Left renal cortex interstitium (tissue), 4 donors: ENCODE measurements at places on chromosomes 16 and 17.

DNA sequence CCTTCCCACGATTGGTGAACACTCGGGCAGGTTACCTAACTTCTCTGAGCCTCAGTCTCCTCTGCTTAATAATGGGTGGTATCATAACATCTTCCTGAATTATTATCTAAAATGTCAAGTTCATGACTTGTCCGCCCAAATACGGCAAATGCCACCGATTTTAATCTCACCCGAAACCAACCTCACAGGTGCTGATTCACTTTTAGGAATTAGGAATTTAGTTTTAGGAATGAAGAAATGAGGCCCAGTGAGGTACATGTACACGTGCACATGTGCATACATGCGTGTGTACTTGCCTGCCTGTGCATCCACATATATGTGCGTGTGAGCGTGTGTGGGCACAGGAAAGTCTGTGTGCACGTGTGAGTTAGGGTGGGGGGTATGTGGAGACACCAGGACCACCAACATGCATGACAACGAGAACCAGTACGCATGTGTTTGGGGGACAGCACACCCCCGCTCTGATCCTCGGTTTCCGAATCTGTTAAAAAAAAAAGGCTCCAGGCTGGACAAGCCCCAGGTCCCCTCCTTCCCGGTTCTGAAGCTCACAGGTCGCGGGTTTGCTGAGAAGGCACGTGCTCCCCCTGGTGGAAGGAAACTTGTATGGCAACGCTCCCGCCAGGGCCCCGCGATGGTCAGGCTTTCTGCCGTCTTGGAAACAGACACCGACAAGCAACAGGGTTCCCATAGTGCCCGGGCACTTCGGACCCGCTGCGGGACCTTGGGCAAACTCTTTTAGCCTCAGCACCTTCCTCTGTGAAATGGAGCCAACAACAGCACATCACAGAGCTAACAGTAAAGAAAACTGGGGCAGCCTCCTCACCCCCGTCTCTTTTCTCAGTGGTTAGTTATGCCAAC is 219.2 kb downstream of the RBFOX3 start:
- DNase-seq, result peak; percentile 53

DNA sequence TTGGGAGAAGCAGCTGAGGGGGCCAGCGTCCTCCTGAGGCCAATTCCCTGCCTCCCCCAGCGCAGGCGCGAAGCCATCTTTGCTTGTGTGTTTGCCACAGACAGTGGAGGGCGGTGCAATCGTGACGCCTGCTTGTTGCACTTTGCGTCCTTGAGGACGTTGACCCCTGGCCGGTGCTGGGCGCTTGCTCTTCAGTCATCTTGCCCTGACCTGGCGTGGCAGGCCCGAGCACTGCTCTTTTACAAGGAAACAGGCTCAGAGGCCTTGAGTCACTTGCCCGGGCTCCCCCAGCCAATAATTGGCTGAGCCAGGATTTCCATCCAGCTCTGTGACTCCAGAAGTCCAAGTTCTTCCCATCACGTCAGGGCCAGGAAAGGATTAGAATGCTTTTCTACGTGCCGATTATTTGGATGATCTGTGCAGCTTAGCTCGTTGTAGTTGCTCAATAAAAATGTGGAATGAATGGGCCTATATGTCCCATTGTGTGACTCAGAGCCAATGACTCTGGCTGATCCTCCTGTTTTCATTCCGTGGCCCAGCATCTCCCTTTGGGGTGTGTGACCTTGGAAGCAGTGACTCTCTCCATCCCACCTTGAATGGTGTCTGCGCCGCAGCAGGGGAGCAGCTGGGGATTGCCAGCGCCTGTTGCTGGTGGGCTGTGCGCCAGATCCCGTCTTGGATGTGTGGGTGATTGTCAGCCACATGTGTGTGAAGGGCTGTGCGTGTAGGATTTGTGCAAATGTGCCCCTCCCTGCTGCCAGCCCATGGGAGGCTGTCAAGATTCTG is 214.1 kb downstream of the SEC14L1 start:
- no peak for DNase-seq

DNA sequence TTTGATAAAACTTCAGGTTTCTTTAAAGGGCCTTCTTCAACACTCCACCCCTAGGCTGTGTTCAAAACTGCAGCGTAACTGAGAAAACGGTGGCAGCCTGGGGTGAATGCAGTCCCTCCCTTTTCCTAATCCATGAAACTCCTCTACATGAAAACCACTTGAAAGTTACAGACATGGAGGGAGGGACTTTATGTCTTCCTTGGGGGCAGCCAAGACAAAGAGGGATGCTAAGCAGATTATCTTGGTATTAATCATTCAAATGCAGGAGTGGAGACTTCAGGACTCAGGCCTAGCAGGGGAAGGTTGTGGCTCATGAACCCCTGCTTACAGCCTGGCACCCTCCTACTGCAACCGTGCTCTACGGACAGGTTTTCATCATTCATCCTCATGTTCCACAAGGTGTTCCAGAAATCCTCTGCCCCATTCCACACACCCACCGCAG is 46.8 kb downstream of the RNF112 start:
- DNase-seq, result no peak

- DNase-seq, result no peak
Observed at GRCh38 chr17:82862737-82863382, 23.0 kb upstream of the ZNF750 start.

DNA sequence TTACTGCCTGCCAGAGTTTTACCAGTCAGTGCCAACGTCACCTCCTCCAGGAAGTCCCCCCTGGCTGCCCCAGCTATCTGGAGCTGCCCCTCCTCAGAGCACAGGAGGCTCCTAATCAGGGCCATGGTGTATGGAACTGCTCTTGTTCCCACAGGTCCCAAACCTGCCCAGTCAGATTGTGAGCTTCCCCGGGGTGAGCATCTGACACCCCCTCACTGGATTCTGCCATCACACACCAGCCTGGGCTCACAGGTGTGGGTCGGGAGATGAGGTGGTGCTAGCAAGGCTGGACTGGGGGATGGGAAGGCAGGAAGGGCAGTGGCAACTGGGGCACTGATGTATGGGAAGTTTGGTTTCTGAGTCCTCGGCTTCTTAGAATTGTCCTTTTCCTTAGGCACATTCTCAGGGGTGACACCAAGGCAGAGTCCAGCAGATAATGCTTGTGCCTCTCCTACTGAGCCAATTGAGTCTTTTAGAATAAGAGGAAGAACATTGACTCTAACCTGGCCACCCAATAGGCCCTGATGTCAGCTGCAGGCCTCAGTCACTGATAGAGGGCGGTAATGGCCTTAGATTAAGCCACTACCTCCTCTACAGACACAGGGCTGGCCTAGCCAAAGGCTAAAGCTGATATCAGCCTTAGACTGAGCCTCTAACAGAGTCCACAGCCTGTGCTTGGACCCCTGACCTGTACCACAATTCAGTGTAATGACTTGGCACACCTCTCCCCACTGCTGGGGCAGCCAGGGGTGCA is 107.9 kb downstream of the WSCD1 start:
- no peak for DNase-seq

DNA sequence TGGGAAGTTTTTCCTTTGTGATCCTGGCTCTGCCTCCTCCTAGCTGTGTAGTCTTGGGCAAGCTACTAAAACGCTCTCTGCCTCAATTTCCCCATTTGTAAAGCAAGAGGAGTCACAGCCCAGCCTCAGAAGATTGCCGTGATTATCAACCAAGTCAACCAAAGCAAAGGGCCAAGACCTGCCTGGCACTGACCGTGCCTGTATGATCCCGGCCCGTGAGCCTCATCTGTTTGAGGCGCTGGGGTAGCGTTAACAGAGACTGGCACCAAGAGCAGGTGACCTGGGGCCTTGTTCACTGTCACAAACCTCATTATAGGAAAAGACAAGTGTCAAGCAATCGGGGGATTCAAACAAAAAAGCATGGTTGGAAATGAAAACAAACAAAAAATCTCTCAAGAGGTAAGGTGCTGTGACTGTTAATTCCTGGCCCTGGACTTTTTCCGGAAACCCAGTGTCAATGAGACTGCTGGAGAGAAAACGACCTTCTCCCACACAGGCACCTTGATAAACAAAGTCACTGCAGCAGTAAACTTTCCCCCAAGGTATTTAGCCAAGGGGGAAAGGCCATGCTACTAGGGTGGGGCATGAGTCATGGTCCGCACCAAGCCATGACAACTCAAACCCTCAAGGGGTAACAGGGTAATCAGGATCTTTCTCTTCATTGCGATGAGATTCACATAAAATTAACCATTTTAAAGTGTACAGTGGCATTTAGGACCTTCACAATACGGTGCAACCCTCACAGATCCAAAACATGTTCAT is 5.4 kb downstream of the MEAK7 start:
- DNase-seq, result no peak

GRCh38 chr17:1750628-1751027 is 8.0 kb downstream of the SERPINF2 start:
- no peak for DNase-seq

GRCh38 chr17:5110816-5111215 is 862 bp downstream of the ZNF232 start:
- DNase-seq, result no peak

- peak; percentile 73 for DNase-seq
Observed at GRCh38 chr17:7004398-7005253, 7.8 kb upstream of the RNASEK start.

DNA sequence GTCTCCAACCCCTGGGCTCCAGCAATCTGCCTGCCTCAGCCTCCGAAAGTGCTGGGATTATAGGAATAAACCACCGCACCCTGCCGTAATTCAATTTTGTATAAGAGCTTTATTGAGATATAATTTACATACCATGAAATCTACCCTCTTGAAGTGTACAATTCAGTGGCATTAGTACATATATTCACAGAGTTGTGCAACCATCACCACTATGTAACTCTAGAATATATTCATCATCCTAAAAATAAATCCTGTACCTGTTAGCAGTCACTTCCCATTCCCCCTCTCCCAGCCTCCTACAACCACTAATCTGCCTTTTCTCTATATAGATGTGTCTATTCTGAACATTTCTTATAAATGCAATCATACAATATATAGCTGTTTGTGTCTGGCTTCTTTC is 26.1 kb downstream of the TOM1L2 start:
- no peak for DNase-seq

DNA sequence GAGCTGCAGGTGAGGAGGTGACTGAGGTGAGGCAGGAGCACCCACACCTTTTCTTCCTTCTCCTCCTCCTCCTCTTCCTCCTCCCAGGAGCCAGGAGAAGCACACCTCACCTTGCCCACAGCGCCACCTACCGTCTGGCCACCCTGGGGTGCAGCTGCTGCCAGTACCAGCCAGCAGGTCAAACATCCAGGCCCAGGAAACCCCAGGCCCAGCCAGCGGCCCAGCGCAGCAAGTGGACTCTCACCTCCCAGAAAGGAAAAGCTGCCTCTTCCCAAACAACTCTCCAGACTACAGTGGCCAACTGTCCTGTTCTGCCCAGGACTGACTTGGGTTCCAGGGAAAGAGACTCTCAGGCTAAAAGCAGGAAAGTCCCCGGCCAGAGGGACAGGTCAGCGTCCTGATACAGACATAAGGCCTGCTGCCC is 22.7 kb downstream of the PEMT start:
- DNase-seq, result no peak

DNA sequence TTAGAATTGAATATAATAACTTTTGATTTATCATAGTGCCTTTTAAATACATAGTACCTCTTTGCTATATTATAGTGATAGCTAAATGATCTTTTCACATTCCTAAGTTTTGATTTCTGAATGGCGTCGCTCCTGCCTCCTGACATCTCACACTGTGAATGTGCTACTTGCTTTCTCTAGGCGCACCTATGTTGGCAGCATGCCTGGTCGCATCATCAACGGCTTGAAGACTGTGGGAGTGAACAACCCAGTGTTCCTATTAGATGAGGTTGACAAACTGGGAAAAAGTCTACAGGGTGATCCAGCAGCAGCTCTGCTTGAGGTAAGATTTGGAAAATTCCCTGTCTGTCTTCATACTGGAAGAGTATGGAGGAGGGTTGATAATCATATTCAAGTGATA is 29.8 kb upstream of the ABCC11 start:
- no peak for DNase-seq

GRCh38 chr17:10305398-10305797 is 67.4 kb downstream of the MYH13 start:
- DNase-seq, result peak; percentile 64

GRCh38 chr16:84449156-84450140 is 55.0 kb downstream of the MEAK7 start:
- DNase-seq, result no peak

- DNase-seq, result no peak
Observed at GRCh38 chr16:17395849-17396480, 74.8 kb downstream of the XYLT1 start.

GRCh38 chr16:57624044-57624688 is 4.3 kb upstream of the ADGRG1 start:
- no peak for DNase-seq

GRCh38 chr17:42116705-42117396 is 4.3 kb downstream of the KAT2A start:
- no peak for DNase-seq

- DNase-seq, result no peak
Observed at GRCh38 chr16:63695347-63695746, 1426.5 kb downstream of the CDH11 start.

GRCh38 chr17:82804442-82805191 is 35.2 kb downstream of the ZNF750 start:
- no peak for DNase-seq

DNA sequence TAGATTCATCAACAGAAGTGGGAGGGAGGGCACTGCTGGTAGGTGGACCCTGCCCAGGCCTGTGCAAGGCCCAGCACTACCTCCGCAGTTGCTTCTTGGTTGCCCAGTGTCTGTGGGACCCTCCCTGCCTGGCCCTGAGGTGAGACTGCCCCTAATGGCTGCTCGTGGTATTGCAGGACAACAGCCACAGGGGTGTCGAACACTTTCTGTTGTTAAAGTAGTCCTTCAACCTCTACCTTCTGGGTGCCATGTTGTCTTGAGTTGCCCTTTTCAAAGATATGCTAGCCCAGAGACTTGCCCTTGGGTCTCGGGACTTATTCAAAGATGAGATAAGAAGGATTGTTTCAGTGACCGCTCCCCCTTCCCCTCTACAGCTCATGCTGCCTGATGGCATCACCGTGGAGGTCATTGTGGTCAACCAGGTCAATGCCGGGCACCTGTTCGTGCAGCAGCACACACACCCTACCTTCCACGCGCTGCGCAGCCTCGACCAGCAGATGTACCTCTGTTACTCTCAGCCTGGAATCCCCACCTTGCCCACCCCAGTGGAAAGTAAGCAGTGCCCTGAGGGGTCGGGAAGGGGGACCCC is 29.1 kb downstream of the AKAP1 start:
- no peak for DNase-seq

DNA sequence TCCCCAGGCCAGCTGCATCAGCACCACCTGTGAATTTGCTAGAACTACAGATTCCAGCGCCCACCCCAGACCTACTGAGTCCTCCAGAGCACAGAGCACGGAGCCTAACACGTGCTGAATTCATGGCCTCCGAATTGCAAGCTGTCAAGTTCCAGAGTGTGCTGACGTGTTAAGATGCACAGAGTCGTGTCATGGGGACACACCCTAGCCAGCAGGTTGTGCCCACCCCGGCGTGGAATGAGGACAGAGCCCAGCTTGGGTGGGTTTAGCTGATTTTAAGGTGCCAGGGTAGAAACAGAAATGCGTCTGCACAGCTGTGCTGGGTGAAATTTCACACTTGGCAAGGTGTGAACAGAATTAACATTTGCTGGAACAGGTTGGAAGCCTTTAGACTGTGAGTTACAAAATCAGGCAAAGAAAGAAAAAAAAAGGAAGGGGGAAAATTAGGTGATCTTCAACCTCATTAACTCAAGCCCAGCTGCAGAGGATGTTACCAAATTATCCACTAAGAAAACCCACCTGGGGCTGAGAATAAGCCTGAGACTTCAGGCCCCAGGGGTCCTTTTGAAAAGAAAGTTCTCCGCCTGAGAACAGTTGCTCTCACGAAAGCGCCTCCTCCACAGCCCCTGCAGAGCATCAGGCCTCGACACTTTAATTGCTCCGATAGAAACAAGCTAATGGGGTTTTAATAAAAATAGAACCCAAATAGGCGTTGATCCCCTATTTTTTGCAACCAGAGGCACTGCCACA is 27.1 kb downstream of the GINS3 start:
- no peak for DNase-seq

- DNase-seq, result no peak
Observed at GRCh38 chr16:728131-728889, 1.4 kb downstream of the HAGHL start.
